Activated CD8-positive, alpha-beta memory T cell treated with anti-CD3 and anti-CD28 coated beads for 1 hour (primary cell): ENCODE measurements at places on chromosomes 4 and X.

- no peak for DNase-seq
Observed at GRCh38 chrX:153806999-153807575, 12.6 kb downstream of the SSR4 start.

DNA sequence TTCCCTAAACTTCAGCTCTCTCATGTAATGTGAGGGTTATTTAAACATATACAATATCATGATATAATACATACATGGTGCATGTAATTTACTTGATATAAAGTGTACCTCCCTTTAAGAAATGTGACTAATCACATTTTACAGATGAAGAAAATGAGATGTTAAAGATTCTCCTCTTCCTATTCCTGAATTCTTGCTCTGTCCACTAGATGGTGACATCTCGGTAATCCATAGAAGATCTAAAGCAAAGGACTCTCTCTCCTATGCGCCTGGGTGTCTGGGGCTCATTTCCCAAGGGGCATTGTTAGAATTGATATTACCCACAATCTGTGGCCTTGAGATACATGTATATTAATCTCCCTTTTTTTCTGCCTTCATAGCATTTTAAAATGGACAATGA, 804.9 kb downstream of the RAB28 start:
- no peak for DNase-seq

DNA sequence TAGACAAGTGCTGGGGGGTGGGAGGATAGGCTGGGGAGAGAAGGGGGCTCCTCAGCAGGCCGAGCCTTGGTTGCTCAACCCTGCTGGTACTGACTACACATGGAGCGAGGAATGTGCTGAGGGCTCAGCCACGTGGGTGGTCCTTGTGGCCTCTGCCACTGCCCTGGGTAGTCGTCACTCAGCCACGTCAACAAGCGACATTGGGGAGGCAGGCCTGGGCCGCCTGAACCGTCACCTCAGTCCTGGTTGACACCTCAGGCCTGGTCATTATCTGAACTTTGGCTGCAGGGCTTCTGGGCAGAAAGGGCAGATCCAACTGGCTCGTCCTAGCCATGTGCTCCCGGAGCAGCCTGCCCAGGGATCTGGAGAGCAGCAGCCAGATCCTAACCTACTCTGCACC, 62.7 kb upstream of the GDPD2 start:
- no peak for DNase-seq

DNA sequence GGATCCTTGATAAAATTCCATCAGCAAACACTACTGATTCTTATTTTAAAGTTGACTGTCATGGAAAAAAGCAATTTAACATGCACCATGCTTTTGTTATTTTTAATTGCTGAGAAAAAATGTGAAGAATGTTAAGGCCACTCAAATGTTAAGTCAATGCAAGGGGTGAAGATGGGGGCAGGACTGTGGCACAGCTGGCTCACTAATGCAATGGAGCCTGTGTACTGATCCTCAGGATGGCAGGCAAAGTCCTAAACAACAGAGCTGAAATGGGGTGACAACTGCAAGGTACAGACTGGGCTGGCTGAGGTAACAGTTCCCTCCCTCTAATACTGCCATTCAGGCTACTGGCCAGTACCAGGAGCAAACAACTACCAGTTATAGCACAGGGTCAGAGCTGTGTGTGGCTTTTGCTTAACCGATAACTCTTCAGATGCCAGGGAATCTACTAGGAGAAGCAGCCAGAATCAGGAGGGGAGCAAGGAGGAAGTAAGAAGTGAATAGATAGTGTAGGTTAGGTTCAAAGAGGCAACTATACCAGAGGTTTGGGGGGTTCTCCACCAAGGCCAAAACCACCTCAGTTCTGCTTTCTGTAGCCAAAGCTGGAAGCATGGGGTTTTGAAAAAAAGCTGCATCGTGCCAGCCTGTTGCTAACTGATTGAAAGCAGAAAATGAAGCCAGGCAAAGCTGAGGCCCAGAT, 372.6 kb downstream of the OPHN1 start:
- DNase-seq: no peak

GRCh38 chr4:141657550-141658250, 21.3 kb downstream of the IL15 start:
- no peak for DNase-seq

- no peak for DNase-seq
Observed at GRCh38 chr4:43778187-43778915, 670.3 kb downstream of the KCTD8 start.

DNA sequence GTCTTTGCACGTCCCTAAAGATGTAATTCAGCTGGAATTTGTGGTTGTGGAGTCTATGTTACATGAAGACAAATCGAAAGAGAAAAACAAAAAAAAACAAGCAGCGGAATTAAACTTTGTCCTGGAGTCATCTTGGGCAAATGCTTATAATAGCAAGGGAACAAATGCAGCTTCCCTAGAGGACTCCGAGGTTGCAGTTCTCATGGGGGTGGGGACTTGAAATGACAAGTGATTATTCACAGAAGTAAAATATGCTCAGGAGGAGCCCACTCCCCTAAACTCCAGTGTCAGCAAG, 362.4 kb downstream of the ARHGAP24 start:
- DNase-seq: no peak

GRCh38 chrX:43456906-43457305, 199.2 kb upstream of the MAOA start:
- DNase-seq: no peak

DNA sequence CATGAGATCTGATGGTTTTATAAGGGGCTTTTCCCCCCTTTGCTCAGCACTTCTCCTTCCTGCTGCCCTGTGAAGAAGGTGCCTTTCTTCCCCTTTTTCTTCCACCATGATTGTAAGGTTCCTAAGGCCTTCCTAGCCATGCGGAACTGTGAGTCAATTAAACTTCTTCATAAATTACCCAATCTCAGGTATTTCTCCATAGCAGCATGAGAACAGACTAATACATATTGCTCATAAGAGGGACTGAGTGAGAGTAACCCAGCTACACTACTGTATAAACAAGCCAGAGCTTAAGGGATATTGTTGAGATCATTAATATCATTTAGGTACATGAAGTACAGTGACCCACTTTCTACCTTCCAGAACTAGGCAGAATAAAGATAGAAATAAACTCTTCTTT, 102.9 kb downstream of the TEX13A start:
- DNase-seq: no peak

DNA sequence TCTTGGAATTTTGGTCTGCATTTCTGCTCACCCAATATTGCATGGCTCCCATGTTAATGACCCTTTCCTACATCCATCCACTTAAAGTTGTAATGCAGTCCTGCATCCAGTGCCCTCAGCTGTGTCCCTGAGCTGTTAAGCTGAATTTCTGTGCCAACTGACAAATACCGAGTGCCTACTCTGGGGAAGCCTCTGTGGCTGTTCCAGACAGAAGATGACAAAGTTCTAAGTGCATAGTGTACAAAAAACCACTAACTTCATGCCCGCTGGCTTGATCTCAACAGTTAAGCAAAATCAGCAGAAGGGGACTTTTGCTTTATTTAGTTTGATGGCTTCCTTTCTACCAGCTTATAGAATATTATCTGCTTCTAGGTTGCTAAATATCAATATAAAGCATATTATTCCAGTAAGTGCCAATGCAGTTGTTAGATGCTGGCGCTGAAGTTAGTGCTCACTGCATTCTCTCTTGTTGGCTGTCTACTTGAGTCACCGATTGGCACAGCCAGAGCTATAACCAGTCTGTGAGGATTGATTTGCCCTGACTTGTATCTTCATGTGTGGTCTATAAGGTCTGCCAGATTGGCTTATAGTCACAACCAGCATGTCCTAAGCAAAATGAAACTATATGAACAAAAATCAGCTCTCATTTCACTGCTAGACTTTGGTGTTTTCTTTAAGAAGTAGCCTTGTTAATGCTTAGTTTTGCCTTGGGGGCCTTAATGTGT, 98.9 kb downstream of the KLHL8 start:
- no peak for DNase-seq

DNA sequence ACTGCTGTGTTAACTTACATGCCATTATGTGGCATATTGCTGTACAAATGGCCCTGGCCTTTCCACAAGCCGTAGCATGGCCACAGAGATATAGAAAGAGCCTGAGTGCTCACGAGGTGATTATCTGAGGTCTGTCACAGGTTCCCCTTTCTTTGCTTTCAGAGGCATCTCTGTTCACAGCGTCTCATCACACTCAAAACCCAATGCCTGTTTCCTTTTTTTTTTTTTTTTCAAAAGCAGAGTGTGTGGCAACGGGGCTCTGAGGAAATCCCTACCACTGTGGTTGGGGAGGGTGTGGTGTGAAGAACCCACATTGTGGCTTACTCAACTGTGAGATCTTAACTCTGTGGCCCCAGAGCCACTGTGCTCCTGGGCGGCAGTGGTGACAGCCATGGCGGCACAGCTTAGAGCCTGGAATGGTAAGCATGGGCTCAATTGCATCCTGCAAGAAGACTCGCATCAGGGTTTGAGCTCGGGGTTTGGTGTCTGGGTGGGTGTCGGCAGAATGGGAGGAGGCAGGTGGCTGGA, 30.8 kb downstream of the RTL5 start:
- peak; percentile 39 for DNase-seq

GRCh38 chr4:104393655-104394324, 100.9 kb downstream of the CXXC4 start:
- no peak for DNase-seq

DNA sequence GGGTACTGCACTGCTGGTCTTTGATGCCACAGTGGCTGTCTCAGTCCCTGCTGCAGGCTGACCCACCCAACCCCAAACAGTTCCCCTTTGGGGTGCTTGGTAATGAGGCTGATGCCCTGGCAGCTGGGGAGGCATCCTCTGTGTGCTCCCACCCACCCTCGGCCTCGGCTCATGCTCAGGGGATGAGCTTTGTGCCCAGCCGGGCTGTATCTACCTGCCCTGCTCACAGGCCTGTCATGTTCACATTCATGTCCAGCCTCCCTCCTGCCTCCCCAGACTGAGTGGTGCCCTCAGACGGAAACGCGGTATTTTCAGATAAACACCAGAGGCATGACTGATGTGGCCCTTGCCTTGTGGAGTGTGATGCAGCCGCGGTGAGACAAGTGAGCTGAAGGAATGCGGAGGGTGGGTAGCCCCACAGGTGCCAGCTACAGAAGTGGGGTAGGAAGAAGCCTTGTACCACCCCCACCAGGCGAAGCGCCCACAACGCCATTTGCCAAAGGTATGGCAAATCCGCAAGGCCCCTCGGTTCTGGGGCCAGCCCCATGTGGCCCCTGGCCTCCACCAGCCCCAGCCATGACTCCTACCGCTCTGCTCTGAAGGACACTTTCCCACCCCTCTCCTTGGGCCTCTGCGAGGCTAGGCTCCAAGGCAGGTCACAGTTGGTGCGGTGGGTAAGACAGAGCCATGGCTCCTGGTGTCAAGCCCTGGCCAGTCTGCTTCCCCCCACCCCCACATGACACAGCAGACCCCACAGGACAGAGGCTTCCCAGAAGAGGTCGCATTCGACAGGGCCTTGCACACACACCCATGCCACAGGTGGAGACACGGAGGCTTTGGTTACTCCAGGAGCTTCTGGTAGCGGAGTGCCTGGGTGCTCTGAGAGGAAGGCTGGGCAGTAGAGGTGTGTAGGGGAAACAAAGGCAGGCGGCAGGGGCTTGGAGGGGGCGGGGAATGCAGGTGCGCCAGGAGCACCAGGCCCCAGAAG, 1.8 kb upstream of the RENBP start:
- DNase-seq: no peak

GRCh38 chrX:23493941-23494374, 159.3 kb downstream of the PTCHD1 start:
- no peak for DNase-seq

GRCh38 chr4:56723201-56723605, 42.1 kb upstream of the HOPX start:
- DNase-seq: no peak

DNA sequence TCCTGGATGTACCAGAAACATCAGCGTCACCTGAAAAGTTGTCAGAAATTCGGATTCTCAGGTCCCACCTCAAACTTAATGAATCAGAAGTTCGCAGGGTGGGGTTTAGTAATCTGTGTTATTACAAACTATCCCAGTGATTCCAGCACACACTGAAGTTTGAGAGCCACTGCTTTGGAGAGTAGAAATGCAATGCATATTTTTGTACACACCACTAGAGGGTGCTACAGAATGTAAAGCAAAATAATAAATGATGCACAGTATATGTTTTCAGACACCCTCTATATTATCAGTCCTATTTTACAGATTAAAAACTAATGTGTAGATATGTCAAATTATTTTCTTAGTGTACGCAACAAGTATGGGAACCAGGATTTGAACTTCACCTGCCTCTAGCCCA, 2.4 kb upstream of the MORF4L2 start:
- DNase-seq: no peak

GRCh38 chr4:36392024-36392423, 110.6 kb downstream of the DTHD1 start:
- DNase-seq: no peak

- no peak for DNase-seq
Observed at GRCh38 chr4:59091146-59092142, 1981.3 kb upstream of the IGFBP7 start.

GRCh38 chrX:153766098-153766817, 2.2 kb downstream of the PLXNB3 start:
- peak; percentile 8 for DNase-seq

DNA sequence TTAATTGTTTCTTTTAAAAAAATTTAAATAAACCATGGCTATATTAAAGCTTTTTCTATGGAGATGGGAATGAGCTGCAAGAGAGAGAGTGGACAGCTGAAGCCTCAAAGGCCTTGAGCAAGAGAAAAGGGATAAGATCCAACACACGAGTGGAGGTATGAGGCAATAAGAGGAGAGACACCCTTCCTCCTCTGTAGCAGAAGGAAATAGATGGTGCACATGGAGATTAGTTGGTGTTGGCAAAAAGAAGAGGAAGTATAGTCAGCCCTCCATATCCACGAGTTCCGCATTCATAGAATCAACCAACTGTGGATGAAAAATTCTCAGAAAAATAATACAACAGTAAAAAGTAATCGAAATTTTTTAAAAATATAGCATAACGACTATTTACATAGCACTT, 3.2 kb downstream of the CXorf38 start:
- DNase-seq: no peak

DNA sequence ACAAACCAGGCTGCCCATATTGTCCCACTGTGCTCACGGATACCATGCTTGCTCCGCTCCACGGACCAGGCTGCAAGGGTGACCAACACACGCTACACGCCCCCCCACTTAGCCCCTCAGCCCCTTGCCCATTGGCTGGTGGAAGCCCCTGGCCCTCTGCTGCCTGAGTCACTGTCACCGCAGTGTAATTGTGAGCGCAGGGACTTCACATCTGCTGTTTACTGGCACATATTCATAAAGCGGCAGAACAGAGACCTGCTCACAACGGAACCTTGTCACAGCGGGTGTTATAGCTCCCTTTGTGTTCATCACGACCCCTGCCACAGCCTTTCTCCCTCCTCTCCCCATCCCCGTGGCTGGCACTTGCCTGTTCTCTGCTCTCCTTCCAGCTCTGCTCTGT, 83.7 kb downstream of the PSAPL1 start:
- no peak for DNase-seq
